NCI-H1092 treated with DMSO at 0.1 percent for 48 hours (cell line): ENCODE measurements at places on chromosomes 12 and 14.
A peak's percentile ranks its signal among the peaks of the same experiment; 100 is the strongest.

DNA sequence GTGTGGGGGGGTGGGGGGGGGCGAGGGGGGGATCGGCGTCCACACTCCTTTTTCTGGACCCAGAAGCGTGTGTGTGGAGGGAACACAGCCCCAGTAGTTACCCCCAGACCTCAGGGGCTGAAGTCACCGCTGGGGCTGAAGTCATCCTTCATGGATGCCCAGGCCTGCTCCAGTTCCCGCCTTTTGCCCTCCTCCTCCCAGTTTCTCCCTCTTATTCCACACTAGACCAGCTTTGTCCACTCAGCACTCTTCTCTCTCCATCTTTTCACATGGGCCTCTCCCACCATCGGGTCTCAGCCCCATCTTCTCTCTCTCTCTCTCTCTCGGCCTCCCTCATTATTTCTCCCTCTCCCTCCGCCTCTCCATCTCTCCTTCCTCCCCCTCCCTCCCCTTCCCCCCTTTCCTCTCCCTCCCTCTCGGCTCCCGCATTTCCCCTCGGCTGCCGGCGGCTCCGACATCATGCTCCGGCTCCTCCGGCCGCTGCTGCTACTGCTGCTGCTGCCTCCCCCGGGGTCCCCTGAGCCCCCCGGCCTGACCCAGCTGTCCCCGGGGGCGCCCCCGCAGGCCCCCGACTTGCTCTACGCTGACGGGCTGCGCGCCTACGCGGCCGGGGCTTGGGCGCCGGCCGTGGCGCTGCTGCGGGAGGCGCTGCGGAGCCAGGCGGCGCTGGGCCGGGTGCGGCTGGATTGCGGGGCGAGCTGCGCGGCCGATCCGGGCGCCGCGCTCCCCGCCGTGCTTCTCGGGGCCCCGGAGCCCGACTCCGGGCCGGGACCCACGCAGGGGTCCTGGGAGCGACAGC lies at the start of gene P3H3:
P3H3 (plus strand) TSS at position 426 of the 799 bp plus-strand sequence; CDS start at position 460, 34 bp downstream.
- peak; percentile 59 for DNase-seq

DNA sequence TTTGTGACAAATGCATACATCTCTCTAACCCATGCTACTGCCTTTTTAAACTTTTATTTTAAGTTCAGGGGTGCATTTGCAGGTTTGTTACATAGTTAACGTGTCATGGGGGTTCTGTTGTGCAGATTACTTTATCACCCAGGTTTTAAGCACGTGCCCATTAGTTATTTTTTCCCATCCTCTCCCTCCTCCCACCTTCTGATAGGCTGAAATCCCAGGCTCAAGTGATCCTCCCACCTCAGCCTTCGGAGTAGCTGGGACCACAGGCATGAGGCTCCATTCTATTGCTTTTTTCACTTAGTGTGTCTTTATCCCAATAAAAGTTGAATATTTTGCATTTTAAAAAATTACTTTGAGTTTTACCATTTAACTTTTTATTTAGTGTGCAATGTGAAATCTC lies 68.9 kb downstream of the BAZ1A start:
- no peak for DNase-seq

DNA sequence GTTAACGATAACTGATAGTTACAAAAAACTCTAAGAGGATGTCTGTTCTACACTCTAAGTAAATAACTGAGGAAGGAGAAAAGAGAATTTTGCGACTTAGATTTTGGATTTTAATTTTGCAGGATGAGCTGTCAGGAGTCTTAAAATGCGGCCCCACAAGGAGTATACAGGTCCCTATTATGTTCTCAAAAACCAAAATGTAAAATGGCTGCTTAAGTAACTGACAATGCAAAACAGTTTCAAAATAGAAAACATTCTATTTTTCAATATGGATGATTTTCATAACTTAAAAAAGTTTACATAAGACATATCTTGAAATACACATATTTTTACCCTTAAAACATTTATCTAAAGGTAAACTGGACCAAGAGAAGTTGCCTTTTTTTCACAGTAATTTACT lies 2.6 kb downstream of the CD69 start:
- no peak for DNase-seq

DNA sequence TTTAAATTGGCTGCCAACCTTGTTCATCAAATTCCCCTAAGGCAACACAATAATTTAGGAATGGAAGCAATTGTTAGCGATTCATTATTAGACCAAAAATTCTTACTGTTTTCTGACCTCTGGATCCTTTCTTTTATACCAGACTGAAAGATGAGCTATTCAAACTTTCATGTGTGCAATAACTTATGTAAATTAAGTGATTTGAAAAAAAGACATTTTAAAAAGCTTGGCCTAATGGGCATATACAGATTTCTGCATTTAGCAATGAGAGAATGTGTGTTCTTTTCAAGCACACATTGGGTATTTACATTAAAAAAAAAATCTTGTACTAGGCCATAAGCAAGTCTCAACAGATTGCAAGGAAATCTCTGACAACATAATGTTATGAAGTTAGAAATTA lies 65.5 kb downstream of the C12orf75 start:
- no peak for DNase-seq

DNA sequence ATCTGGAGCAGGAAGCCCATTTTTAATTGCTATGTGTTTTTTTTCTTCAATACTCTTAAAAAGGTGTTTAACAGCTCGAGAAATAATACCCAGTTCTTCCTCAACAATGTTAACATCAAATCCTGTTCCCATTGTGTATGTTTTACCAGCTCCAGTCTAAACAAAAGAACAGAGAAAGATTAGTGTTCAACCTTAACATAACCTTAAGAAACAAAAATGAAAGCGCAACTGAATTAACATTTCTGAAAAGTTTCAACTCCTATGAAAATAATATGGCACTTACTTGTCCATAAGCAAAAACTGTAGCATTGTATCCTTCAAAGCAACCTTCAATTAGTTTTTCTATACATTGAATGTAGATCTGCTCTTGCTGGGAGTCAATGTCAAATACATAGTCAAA lies 73.2 kb downstream of the KIF21A start:
- no peak for DNase-seq

DNA sequence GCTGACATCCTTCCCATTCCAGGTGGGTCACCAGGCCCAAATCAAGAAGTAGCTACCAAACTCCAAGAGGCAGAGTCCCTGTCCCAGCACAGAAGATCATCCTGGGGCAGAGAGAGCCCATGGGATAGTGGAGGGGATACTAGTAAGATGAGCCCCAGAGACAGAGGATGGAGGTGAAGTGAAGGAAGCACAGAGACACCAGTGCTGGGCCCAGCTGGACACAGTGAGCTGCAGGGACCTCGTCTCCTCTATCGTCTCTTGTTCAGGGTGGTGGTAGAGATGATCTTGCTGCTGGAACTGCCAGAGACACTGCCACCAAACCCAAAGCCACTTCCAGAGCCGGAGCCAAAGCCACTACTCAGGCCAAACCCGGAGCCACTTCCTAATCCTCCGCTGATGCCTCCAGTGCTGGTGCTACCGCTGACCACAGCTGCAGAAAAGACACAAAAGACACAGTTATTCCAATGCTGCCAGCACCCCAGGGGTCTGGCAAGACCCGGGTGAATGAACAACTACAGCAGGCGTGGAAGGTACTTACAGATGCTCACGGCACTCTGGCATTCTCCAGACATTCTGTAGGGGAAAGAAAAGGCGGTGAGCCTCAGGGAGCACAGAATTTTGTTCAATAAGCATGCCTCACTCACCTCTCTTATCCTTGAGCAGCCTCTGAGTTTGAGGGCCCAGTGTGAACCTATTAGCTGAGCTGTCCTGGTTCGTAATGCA lies 6.9 kb downstream of the KRT4 start:
- no peak for DNase-seq

DNA sequence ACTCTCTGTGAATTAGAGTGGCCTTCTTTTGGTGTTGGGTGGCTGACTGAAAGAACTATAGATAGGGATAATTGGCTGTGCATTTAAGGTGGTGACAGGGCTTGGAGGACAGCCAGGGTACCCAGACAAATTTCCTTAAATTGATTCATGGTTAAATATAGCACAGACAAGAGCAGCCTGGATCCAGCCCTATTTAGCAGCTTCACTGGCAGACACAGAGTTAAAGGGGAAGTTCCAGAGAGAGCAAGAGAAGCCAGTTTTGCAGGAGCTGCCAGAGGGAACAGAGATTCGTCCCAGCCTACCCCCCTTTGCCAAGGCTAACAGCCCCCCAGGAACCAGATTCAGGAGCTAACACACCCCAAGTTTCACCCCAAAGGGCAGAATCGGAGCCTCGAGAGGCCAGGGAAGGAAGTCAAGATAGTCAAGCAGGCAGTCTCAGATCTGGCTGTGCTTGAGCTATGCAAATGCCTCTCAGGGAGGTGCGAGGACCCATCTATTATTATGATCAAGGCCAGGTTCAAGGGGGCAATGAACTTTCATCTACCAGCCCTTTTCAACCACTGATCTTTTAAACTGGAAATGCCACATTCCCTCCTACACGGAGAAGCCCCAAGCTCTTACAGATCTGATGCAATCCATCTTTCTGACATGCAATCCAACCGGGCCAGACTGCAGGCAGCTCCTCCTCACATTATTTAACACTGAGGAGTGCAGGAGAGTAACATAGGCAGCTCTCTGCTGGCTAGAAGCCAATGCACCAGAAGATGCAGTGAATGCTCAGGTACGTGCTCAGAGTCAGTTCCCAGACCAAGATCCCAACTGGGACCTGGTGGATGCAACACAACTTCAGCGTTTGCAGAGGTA lies 58.2 kb downstream of the DHRS2 start:
- no peak for DNase-seq

GRCh38 chr12:56528846-56529245 lies 7.2 kb downstream of the RBMS2 start:
- no peak for DNase-seq

DNA sequence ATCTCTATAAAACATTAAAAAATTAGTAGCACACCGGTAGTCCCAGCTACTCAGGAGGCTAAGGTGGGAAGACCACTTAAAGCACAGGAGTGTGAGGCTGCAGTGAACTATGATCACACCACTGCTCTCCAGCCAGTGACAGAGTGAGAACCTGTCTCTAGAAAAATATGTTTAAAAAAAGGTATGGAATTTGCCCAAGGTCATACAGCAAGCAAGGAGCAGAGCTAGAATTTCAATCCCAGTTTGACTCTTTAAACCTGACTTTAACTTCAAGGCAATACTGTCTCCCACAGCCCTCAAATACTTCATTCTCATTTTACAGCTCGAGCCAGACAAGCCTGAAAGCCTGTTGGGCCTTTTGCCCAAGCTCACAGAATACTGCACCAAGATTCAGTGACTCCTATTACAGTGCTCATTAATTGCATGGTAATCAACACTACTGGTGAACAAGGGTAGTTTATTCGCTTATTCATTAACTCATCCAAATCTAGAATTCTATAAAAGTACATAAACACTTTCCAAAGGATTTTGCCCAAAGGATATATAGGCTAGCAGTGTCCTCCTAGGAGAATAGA lies 8.0 kb downstream of the HECTD4 start:
- no peak for DNase-seq

DNA sequence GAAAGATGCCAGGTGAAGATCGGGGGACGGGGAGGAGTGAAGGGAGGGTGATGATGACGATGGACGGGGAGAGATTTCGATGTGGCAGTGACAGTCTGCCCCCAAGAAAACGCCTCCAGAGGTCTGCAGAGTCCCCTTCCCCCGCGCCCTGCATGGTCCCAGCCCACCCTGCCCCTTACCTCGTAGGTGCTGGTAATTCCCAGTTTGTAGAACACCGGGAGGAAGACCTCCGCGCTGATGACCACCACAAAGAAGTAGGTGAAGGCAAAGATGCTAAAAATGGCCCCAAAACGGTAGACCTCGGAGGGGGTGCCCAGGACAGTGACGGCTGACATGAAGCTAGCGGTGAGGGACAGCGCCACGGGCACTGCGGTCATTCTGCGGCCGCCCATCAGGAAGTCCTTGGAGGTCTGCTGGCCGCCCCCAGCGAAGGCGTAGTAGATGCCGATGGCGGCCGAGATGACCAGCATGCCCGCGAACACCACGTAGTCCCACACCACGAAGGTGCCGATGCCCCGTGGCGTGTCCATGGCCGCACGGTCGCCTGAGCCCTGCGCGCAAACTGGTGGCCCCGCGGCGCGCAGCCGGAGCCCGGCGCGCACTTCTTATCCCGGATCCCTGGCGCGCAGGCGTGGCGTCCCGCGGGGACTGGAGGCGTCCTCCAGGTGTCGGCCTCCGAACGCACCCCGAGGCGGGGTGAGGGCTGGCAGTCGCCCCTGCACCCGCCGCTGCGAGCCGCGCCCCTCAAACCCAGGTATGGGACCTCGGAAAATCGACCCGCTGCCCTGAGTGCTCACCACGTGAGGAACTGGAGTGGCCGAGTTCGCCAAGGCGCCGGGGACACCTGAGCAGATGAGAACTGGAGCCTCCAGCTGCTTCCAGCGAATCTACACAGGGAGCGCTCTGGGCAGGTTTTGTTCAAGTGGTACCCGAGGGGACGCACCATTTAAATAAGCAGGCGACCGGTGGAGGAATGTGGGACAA lies at the start of gene SLC5A8:
SLC5A8 (minus strand) TSS at position 920 of the 984 bp plus-strand sequence; CDS start at position 530, 390 bp downstream.
- no peak for DNase-seq

DNA sequence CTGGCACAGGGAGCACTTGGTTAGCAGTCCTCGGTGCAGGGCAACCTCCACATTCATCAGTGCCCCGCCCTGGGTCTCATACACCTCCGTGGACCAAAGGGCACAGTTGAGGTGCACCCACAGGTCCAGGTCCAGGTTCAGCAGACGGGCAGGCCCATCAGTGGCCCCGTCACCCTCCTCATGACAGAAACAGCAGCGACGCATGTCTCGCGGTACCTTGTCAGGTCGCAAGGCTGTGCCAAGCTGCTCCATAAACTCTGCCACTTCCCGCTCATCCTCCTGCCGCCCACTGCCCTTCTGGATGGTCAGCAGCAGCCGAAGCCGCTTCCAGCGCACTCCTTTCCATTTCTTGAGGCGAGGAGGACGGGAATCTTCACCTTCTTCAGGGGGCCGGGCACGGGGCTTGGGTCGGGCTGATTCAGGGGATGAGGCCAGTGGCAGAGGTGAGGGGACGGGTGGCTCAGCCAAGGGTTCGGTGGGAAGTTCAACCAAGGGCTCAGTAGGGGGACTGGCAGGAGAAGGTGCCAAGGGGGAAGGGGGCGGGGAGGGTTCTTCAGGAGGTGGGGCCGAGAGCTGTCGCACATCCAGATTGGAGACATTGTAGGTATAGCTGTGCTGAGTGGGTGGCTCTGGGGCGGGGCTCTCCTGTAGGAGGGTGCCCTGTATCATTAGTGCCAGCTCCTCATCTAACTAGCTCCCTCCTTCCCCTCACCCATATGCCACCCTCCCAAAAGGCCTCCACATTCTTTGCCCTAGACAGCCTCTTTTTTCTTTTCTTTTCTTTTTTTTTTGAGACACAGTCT lies 8.3 kb upstream of the PRKAG1 start:
- DNase-seq, result no peak

GRCh38 chr14:80629606-80630005 lies 311.9 kb downstream of the CEP128 start:
- no peak for DNase-seq

- no peak for DNase-seq
Measured at GRCh38 chr14:55092341-55092740, 36.7 kb upstream of the LGALS3 start.

- DNase-seq, result no peak
Measured at GRCh38 chr14:91119556-91120311, 5.9 kb downstream of the DGLUCY start.

GRCh38 chr14:62280366-62280765 lies 518.1 kb downstream of the SNAPC1 start:
- DNase-seq, result no peak
